ENCODE measurements at places on chromosomes 12 and 14.

DNA sequence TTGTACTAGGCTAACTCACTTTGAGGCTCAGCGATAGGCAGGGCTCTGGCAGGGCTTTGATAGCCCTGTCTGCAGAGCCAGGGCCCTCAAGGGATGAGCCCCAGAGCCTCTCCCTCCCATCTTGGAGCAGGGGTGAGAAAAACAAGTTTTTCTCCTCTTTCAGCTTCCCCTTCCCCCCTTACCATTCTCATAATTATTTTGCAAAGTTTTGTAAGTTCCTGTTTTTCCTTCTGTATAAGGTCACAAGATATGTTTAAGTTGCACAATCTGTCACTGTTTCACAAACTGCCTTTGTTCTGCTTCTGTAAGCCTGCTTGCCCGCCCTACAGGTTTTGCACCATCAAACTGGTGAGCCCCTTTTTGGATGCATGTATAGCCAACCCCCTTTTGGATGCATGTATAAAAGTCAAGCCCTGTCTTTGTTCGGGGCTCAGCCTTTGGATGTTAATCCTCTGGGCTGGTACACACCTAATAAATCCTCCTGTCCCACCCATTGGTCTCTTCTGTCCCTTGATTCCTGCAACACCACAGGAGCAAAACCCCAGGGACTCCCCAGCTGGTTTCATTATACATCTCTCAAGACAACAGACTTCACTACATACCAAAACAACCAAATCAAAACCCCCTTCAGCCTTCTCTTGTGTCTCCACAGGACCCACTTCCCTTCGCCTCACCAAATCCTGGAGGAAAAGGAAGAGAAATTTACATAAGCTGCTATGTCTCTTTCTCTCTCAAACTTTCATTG, 52.5 kb upstream of the RESF1 start:
- DNase-seq: no peak

DNA sequence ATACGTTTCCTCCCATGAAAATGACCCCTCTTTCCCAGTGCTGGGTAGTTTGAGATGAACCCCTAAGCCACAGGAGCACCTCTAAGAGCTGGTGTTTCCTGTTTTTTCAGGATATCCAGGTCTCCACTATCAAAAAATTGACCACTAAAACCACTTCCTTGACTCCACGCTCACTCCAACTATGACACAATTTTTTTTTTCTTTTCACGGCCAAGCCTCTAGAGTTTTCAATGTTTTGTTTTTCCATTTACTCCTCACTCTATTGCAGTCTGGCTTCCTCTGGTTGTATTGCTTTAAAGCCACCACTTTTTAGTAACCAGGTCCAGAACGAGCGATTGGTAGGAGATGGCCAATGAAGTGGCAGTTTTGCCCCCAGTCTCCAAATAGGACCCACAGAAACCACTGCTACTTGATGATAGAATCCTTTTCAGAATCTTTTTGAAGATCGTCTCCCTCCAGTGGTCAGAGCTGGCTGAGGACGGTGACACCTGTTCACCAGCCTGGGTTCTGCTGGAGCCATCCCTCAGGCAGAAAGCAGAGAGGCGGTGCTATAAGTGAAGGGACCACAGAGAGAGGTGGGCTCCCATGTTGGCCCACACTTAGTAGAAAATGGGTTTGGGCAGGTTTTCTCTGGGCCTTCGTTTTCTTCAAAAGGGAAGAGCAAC, 454.4 kb downstream of the VRK1 start:
- no peak for DNase-seq

GRCh38 chr14:104591506-104592291, 12.1 kb downstream of the C14orf180 start:
- DNase-seq: no peak

DNA sequence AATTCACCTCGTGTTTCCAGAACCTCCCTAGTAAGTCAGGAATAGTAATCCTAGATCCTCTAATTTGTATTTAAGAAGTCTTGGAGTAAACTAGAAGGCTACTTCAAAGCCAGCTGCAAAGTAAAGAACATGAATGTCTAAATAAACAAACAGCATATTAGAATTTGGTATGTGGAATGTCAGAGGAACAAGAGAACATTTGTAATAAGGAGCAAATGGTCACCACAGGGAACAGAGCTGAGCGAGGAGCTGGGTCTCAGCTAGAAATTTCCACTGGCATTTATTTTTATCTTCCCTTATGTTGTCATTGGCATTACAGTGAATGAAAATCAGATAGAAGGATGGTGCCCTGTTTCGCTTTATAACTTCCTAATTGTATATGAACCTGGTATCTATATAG, 50.2 kb downstream of the FRMD6 start:
- DNase-seq: no peak

- peak; percentile 68 for DNase-seq
Measured at GRCh38 chr12:121537814-121538698, 42.8 kb downstream of the KDM2B start.

GRCh38 chr14:104656014-104656714, 33.3 kb upstream of the INF2 start:
- peak; percentile 60 for DNase-seq

DNA sequence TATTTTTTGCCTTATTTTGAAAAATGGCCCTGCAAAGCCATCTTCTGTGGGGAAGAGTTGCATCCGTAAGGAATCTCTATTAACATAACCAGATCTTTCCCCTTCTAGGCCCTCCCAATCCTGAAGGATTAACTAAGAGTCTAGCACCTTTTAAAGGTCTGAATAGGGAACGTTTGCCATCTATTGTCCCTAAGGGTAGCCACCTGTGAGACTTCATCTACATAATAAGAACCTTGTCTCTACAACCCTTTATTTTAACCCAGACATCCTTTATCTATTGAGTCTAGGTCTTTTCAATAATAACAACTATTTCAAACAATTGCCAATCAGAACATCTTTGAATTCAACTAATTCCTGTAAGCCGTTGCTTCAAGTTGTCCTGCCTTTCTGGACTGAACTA, 4.4 kb downstream of the EDDM3B start:
- no peak for DNase-seq

- peak; percentile 91 for DNase-seq
Measured at GRCh38 chr12:131104463-131105350, 151.0 kb downstream of the ADGRD1 start.

GRCh38 chr14:52304248-52304904, 9.7 kb upstream of the PTGER2 start:
- no peak for DNase-seq

- DNase-seq: no peak
Measured at GRCh38 chr14:64688811-64689281, 15.4 kb upstream of the PLEKHG3 start.

- DNase-seq: no peak
Measured at GRCh38 chr12:68222326-68222725, 3.3 kb downstream of the IL26 start.

GRCh38 chr12:64392221-64392620, 1.7 kb upstream of the C12orf56 start:
- peak; percentile 50 for DNase-seq

GRCh38 chr12:1819571-1819970, 794 bp upstream of the LRTM2 start:
- DNase-seq: no peak

DNA sequence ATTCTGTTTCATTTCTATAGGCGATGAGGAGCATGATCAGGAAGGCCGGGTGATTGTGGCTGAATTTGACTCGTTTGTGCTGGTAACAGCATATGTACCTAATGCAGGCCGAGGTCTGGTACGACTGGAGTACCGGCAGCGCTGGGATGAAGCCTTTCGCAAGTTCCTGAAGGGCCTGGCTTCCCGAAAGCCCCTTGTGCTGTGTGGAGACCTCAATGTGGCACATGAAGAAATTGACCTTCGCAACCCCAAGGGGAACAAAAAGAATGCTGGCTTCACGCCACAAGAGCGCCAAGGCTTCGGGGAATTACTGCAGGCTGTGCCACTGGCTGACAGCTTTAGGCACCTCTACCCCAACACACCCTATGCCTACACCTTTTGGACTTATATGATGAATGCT, 1.9 kb downstream of the APEX1 start:
- DNase-seq: no peak

DNA sequence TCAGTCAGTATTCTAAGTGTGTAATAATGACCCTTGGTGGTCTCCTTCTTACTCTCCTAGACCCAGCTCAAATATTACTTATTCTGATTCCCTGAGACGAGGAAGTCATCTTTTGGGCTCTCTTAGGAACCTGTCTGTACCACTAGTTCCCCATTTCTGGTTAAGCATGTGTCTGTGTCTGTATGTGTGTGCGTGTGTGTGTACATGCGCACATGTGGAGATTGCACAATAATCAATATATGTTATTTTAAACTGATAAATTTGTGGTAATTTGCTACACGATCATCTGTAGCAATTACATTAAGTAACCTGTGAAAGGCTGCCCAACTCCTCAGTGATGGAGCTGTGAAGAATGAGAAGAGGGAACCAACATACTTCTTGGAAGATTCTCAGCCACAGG, 132.2 kb downstream of the ASCL4 start:
- no peak for DNase-seq

- no peak for DNase-seq
Measured at GRCh38 chr14:103925316-103925715, 2.9 kb upstream of the TDRD9 start.

GRCh38 chr12:55061024-55061423, 41.2 kb downstream of the NEUROD4 start:
- DNase-seq: no peak
